Activated CD8-positive, alpha-beta memory T cell treated with anti-CD3 and anti-CD28 coated beads for 1 hour (primary cell): ENCODE measurements at places on chromosomes 3 and 15.

GRCh38 chr3:67362686-67363085, 291.7 kb downstream of the SUCLG2 start:
- DNase-seq = no peak

DNA sequence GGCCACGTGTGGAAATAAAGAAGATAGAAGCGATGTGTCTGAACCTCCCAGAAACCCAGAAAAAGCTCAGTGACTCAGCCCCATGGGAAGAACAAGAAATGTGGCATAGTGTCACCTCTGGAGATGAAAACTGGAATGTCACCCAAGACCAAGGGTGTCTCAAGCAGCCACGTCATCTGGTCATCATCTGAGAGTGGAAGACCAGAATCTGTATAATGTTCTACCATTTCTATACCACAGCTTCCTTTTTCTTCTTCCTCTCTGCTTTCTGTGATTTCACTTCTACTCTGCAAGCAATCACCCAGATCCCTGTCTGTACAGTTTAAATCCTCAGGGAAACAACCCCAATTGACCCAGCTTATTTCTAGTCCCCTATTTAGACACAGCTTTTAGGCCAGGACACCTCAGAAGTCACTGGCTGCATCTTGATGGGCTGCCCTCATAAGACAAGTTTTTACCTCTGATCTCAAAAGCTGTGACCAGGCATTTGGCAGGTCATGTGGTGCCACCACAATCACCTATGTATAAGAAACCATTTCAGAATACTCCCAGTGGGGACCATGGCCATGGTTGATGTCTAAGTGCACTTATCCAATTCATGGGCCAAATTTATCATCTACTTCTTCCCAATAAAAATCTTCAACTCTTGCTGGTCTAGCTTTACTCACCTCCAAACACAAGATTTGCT, 278.5 kb upstream of the UMPS start:
- DNase-seq = no peak

DNA sequence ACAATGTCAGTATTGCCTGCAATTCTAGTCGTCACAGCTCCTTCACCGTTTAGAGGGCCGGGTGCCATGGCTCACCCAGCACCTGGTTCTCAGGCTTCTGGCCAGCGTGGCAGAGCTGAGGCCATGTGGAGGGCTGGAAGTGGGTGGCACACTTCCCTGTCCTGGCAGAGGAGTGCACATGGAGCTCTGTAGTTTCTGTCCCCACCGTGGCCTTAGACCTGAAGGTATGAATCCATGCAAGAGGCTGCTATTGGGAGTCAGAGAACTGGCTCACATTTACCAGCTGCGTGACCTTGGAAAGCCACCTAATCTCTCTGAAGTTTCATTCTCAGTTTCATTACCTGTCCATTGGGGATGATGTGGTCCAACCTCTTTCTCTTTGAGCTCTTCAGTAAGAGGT, 22.2 kb downstream of the EPHB1 start:
- DNase-seq = no peak

DNA sequence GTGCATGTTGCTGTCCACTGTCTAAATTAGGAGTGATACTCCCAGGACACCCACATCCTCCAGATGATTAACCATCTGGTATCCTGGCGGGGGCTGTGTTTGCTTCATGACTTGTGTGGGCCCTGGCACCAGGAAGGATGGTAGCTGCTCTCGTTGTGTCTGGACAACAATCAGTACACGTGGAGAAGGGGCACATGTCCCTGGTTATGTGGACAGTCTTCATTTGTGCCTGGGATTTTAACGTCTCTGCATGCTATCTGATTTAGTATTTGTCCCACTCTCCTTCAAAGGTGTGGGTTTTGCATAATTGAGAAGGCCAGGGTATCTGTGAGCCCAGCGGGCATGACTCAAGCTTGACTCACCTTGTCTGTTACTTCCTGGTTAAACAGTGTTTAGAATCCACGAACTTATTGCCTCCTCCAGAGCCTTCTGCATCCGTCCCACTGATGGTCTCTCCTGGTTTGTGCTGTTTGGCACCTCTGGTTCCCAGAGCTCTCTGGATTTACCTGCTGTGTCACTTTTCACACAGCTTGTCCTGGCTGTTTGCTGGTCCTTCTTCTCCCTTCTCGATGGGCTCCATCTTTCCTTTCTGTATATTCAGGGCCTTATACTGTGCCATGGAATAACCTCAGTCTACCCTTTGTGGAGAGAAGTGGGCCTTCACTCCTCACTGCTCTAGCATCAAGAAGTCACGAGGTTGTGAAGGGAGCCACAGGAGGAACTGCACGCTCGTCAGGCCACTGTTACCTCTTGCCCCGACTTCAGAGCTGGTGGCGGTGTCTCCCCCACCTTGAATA, 32.5 kb downstream of the ARNT2 start:
- no peak for DNase-seq

DNA sequence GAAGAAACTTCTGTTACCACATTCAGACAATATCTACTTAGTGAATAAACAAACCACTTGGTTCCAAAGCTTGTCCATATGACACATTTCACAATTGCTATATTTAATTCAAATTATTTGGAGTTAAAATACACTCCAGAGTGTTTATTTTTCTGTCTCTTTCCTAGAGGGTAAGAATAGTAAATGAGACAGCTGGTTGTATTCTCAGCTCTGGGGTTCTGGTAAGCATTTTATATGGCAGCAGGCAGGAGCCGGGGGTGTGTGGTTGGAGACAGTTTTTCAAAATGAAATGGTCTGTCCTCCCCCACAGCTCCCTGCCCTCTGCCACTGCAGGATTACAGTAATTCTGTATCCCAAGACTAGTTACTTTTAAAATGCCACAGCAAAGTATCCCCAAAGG, 10.9 kb upstream of the SEC61A1 start:
- DNase-seq = no peak

DNA sequence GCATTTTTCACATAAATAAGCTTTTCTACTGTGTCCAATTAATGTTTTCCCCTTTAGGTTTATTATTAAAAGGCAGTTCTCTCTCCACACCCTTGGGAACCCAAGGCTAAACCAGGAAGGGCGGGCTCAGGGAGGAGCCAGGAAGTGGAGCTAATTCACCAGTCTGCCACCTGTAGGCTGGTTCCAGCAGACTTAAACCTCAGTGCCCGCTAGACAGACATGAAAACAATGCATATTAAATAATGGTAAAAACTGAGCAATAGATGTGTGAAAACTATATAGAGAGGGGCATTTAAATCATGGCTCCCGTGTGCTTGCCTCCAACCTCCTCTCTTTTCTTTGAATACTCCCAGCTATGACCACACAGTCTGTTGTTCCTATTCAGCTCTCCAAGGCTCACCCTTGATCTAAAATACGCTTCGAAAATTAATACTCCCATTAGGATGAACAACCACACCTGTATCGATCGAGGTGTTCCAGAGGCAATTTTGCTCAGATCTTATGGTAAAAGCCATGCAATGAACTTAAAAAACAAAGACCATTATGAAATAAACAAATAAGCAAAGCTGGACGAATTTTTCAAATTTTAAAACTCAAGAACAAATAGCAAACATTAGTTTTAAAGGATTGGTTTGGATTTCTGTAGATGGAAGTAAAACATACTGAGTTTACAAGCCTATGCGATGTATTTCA, 253.3 kb downstream of the TJP1 start:
- DNase-seq = no peak

- no peak for DNase-seq
Observed at GRCh38 chr15:101149864-101150722, 101.8 kb downstream of the CHSY1 start.
